ENCODE measurements at places on chromosomes 3 and 15.

- ATAC-seq = peak; percentile 33
Observed at GRCh38 chr3:71583566-71584393, at the start of gene FOXP1. Gene FOXP1, minus strand, starts transcription at chr3:71583728. Its CDS starts 385,347 bp downstream, at chr3:71198381.

GRCh38 chr3:71262364-71263265, 320.9 kb downstream of the FOXP1 start:
- ATAC-seq = no peak

- no peak for ATAC-seq
Observed at GRCh38 chr3:50486219-50486888, 17.1 kb downstream of the CACNA2D2 start.

- no peak for ATAC-seq
Observed at GRCh38 chr3:143337387-143337786, 217.8 kb downstream of the CHST2 start.

DNA sequence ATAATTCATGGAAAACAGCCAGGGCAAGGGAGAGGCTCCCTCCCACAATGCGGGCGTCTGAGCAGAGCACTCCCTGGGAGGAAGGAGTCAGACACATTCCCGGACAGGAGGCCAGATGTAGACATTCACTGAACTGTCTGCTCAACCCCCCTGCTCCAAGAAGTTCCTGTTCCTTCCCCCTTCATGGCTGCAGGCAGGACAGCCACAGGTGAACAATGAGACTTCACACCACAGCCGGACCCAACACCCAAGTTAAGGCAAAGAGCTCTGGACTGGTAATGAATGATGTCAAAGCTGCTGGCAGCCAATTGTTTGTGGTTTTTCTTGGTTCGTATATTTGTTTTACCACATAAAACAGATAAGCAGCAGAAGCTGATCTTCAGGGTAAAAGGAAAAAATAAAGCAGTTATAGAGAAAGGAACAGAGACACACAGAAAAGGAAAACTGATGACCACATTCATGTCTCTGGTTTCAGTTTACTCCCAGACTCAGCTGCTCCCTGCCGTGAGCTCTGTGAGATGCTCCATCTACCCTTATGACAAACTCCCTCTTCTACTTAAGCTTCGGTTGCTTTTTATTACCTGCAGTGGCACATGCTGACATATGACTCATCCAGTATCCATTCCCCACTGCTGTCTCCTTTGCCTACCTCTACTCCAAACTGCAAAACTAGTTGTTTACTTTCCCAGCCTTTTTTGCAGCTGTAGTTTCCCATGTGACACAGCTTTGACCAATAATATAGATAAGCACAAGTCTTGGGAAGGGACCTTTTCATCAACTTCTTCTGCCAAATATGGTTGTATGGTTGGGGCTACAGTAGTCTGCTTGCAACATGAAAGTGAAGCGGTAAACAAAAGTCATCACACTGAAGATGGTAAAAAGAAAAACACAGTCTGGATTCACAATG, 33.1 kb downstream of the DZIP1L start:
- ATAC-seq = peak; percentile 78

DNA sequence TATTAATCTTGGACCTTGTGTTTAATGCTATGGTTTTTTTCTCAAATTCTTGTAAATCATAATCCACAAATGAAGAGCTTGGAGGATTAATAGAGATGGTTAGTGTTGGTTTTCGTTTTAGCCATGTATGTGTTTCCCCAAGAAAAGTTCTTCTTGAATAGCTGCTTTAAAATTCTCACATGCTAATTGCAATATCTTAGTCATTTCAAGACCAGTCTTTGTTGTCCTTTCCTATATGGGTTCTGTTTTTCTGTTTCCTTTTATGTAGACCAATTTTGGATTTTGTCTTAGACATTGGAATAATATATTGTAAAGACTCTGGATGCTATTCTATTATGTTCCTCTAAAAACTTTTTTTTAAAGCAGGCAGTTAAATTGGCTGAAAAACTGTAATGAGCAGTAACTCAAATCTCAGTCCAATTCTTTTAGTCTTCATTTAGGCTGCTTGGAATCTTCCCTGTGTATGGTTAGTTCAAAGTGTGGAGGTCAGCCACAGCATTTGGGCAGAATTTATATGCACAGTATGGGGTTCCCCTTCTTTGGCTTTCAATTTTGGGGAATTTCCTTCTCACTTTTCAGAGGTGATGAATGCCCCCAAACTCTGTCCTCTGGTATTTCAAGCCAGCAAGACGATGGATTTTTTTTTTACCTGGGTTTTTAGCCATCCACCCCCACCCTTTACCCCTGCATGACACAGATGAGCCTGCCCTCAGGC, 39.1 kb upstream of the DNAJC13 start:
- ATAC-seq = no peak

- ATAC-seq = no peak
Observed at GRCh38 chr15:100900795-100901169, 18.4 kb upstream of the LRRK1 start.

GRCh38 chr15:62706317-62706716, 336.2 kb upstream of the TPM1 start:
- peak; percentile 76 for ATAC-seq

DNA sequence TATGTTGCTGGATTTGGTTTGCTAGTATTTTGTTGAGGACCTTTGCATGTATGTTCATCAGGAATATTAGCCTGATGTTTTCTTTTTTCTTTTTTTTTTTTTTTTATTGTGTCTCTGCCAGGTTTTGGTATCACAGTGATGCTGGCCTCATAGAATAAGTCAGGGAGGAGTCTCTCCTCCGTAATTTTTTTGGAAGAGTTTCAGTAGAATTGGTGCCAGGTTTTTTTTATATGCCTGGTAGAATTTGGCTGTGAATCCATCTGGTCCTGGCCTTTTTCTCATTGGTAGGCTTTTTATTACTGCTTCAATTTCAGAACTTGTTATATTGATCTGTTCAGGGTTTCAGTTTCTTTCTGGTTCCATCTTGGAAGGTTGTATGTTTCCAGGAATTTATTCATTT, 165.8 kb downstream of the VPS8 start:
- no peak for ATAC-seq

DNA sequence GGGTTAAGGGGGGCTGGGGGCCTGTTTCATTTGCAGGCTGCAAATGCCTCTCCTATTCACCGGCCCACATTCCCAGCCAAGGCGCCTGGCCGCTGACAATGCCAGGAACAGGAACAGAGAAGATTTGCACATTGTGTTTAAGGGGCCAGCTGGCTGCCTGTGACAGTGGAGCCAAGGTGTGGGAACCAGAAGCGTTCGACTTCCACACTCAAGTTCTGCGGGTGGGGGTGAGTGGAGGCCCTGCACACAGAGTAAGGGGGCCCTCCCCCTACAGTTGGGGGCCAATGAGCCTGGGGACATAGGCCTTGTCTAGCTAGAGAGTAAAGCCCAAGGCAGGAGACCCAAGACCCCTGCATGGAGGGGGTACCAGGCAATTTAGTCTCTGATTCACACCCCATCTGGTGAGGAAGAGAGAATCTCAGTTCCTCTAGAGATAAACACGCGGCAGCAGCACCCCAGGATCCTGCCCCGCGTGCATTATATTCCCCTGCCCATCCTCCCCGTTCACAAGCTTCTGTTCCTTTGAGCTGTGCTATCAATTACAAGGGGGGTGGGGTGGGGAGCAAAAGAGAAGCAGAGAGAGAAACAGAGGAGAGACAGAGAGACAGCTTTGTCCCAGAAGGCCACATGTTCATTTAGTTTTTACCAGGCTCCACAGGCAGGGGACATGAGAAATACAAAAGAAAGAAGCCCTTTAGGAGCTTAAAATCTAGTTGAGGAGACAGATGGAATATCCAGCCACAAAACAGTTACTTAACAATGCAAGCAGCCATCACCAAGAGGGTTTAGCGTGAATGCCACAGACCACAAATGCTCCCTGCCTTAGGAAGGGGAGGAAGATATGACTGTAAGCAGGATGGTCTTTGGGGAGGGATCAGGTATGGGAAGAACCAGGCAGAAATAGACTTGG, 9.2 kb downstream of the IGDCC3 start:
- ATAC-seq = peak; percentile 13

DNA sequence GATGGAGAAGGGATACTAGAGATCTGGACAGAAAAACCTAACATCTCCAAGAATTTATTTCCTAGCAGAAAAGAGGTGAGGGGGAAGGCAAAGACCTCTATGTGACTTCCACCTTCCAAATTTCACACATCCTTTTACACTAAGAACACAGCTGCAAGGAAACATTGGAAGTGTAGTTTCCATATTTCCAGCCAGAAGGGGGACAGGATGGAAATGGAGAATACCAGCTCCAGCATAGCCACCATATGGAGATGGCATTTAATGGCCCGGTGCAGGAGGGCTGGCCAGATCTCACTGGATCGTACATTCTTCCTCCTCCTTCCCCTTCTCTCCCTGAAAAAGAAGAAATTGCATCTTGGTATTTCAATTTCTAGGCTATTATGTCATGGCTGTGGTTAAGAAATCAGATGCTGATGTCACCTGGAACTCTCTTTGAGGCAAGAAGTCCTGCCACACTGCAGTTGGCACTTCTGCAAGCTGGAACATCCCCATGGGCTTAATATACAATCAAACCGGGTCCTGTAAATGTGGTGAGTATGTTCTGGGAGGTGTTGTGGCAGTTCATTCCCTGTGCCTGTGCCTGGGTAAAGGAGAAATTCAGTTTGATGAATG, 36.9 kb upstream of the TF start:
- no peak for ATAC-seq

DNA sequence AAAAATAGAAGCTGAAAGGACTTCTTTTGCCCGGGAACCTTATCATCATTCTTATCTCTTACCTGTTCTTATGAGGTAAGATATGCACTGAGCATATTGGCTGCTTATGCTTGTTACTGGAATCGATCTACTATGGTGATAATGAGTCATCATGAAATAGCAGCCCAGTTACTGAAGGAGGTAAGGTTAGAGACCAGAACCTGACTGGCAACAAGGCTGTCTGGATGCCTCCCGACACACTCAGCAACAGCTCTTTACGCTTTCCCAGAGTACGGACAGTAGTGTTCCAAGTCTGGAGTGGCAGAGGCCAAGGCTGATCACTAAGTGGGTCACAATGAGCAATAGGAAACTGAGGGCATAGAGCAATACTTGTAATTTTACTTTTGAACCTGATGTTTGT, 314.1 kb downstream of the NLGN1 start:
- ATAC-seq = peak; percentile 38

- no peak for ATAC-seq
Observed at GRCh38 chr15:57547243-57547755, 44.4 kb upstream of the MYZAP start.

GRCh38 chr3:120214176-120214575, 70.8 kb downstream of the GPR156 start:
- peak; percentile 60 for ATAC-seq

DNA sequence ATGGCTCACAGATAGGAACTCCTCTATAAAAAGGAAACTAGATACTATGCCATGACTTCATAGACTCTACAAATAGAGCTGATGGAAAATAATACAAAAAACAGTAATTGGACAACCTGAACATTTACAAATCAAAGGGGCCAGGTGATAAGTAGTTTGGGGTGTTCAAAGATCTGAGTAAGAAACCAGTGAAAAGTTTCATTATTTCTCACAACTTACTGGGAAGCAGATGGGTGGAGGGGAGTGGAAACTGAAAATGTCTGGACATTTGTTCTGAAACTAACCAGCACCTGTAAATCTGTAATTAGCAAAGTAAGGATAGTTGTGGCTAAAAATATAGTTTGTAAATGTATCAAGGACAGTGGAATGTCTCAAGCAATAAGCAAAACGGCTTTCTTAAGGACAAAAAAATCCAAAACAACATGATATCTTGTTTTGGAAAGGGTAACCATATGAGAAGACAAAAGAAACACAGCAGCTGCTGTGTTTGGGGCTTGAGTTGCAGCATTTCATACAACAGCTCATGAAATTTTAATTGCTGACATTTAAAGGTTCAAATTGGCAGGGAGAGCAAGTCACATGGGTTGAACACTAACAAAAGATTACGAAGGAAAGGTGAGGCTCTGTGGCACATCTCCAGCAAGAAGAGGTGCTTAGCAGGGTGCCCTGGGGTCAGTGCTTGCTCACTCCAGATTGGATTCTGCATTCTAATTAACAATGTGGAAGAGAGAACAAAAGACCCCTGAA, 26.8 kb upstream of the THBS1 start:
- no peak for ATAC-seq

DNA sequence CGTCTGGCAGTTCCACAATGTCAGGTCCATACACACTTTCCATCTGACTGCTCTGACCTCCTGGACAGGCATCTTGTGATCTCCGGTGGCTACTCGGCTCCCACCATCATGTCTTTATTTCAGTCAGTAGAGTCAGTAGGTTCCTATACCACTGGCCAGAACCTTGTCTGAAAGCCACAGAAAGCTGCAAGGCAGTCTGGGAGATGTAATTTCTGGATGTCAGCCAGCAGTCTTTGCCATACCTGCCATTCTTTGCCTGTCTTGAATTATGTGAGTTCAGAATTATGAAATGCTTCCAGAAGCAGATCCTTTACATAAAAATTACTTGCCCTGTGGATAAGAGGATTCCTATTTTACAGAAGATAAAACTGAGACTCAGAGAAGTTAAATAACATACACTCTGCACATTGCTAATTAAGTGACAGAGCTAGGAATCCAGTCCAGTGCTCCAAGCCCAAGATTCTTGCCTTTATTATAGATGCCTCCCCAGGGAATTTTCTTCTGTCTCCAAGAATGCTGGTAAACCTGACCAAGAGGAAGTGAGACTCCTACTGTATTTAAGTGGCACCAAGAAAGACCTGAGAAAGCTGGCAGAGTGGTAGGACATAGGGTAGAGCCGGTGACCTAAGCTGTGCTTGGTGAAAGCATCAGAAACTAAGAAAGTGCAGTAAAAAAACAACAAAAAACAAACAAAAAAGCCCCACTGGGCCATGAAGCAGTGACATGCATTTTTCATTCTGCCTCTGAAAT, 75.6 kb downstream of the IQCH start:
- ATAC-seq = no peak

DNA sequence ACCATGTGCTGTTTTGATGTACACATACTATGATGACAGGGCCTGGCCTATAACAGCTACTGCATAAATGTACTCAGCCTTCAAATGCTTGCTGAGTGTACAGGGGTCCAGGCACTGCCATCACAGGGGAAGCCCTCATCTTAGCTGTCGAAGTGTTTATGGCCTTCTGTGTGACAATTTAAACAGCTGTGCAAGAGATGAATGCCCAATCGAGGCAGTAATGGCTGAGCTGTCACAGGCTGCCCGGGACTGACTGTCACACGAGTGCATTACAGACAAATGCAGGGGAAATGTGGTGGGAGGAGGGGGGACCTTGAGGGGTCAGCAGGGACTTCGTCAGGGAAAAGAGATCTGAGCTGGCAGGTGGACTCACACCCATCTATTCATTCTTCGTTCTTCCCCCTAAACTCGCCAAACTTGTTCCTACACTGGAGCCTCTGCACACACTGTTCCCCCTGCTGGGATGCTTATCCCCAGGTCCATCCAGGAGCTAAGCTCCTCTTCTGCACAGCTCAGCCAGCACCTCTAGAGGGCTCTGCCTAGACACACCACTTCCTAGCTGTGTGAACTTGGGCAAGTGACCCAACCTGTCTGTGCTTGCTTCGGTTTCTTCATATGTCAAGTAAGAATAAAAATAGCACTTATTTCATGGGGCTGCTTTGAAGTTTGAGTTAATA, 156.2 kb upstream of the IQSEC1 start:
- ATAC-seq = peak; percentile 84

DNA sequence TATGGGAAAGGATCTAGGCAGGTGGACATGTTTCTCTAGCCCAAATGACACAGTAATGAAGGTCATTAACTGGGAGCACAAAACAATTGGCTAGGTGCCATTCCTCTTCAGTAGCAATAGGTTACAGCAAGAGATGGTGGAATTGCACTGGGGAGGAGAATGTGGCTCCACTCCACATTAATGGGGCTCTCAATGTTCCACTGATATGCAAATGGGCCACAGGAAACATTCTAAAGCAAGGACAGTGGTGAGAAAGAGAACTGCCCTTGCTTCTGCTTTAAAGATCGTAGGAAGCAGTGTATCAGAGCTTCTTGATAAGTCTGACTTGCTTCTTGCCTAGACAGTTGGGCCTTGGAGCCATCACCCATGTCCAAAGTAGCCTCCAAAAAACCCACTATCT, 271.4 kb upstream of the PPP2R3A start:
- ATAC-seq = no peak
